C1 segment of cervical spinal cord (tissue), 14 donors: ENCODE measurements at places on chromosomes 12 and 14.

GRCh38 chr14:68685419-68686204, 107.3 kb downstream of the ZFP36L1 start:
- DNase-seq, result no peak

DNA sequence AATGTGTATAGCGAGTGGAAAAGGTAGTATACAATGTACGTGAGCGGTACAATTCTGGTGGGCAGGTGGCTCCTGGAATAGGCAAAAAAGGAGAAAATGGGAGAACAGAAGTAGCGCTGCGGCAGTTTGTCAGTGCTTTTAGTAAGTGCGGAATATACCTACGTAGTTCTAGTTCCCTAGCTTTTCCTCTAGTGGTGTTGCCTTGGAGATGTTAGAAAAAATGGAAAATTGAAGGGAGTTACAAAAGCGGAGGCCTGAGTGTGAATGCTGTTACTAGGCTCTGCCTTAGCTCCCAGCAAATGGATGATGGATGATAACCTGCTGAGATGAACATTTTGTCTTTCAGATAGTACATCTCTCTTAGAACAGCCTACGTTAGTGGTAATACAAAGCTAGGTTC, 1.1 kb downstream of the TTC8 start:
- DNase-seq, result no peak

- DNase-seq, result no peak
Measured at GRCh38 chr12:4974217-4974616, 64.5 kb downstream of the KCNA1 start.

DNA sequence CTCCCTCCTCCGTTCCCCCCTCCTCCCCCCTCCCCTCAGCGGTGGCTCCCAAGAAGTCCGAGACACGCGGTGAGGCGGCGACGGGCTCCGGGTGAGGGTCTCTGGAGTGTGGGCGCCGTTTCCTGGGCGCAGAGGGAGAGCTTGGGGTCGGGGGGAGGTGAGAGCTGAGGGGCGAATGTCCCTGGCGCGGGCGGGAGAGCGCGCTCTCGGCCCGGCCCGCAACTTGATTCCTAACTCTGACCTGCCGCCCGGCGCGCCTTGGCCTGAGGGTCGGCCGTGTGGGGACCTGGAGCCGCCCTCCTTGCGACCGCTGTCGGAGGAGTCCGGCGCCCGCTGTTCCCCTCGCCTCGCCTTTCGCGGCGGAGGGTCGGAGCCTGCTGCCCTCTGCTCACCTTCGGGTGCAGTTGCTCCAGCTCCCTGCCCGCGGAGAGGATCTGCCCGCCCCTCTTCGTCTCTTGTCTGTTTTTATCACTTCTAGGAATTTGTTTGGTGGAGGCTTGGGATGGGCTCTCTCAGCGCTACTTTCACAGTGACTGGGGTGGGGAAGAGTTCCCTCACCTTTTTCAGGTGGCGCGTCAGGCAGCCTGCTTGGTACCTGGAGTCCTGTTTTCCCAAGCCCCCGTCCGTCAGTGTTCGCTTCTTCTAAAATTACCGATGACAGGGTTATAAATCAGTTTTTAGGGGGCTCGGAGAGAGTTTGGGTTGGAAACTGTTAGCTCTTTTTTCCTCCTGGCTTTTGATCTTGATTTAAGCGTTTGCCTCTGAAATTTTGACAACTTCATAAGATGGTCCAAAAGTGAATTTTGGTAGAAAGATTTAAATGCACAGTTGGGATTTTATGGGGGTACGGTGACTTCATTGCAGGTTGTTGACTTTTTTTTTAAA, 495 bp downstream of the ADIPOR2 start:
- no peak for DNase-seq

DNA sequence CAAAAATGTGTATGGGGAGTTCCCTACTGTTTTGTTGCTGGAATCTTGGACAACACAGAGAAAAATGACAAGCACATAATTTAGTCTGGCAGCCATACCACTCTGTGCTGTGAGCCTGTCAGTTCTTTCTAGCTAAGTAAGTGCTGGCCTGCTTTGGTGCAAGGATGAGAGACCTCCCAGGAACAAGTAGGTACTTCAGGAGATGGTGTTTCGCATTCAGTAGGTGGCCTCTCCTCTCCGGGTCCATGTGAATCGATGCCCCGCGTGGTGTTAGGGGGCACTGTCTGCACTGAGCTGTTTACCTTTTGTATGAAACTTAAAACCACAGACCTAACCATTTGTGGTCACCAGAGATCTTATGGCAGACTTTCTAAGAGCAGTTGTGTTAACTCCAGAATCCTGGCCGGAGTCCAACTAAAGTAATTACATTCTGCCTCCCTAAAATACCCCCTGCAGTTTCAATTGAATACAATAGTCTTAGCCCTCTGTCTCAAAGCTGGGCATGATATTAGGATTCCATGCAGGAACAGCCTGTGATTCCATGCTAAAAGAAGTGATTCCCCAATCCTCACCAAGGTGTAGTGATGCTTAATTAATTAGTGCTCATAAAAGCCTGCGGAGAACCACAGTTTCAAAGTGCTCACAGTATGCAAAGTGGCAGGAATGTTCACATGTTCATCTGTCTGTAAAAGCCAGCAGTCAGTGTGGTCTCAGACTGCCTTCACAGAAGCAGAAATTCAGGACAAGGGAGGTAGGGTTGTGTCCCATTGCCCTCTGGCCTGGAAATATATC, 64.2 kb downstream of the LLPH start:
- no peak for DNase-seq

GRCh38 chr14:20606190-20606901, 15.2 kb upstream of the RNASE12 start:
- no peak for DNase-seq

- DNase-seq, result no peak
Measured at GRCh38 chr12:106865683-106866082, 90.0 kb upstream of the TMEM263 start.
